Activated T-helper 17 cell treated with anti-CD3 and anti-CD28 coated beads, Interleukin-2, amount 50 U/mL, for 72 hours (primary cell): ENCODE measurements at places on chromosomes 13 and 19. TPM values are rescaled to one million over a fixed set of nuclear protein-coding genes. Genes with fewer than 3 reads are reported as not detected.

The METTL21C gene
- total RNA-seq, result not detected

The PTPRH gene
- total RNA-seq, result not detected

The NDUFB7 gene
- total RNA-seq, result 79.7 TPM

The TEKTIP1 gene
- total RNA-seq, result 2.1 TPM

The C5AR2 gene
- total RNA-seq, result 0.19 TPM

GRCh38 chr13:106163426-106163825 is 372.0 kb downstream of the EFNB2 start:
- ATAC-seq, result no peak

DNA sequence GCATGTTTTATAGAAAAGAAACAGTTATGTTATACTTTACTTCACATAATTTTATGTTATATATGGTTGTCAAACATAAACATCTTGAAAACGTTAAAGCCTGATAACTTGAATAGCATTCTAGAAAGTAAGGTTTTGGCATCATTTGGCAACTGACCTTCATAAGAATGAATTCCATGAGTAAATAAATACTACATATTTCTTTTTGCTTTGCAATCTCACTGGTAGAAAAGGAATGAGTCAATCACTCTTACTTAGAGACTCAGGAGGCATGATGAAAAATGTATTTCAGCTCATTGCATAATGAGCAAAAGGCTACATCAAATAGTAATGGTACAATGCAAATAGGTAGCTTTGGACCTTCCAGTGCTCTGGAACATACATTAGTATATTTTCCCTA is 1381.9 kb downstream of the EFNB2 start:
- ATAC-seq, result no peak

DNA sequence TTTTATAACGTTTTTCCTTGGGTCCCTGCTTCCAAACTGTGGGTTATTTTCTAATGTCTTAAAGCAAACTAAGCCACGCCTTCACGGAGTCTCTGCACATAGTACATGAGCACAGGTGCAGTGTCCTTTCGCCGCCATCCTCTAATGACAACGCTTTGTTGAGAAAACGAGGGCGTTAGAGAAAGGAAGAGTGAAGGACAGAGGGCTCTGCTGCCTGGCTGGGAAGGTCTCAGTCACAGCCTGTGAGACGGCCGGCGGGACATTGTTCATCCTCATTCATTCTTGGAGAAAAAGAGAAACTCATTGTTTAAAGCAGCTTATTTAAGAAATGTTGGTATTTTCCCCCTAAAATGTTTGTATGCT is 9.5 kb downstream of the IL17D start:
- ATAC-seq, result no peak

DNA sequence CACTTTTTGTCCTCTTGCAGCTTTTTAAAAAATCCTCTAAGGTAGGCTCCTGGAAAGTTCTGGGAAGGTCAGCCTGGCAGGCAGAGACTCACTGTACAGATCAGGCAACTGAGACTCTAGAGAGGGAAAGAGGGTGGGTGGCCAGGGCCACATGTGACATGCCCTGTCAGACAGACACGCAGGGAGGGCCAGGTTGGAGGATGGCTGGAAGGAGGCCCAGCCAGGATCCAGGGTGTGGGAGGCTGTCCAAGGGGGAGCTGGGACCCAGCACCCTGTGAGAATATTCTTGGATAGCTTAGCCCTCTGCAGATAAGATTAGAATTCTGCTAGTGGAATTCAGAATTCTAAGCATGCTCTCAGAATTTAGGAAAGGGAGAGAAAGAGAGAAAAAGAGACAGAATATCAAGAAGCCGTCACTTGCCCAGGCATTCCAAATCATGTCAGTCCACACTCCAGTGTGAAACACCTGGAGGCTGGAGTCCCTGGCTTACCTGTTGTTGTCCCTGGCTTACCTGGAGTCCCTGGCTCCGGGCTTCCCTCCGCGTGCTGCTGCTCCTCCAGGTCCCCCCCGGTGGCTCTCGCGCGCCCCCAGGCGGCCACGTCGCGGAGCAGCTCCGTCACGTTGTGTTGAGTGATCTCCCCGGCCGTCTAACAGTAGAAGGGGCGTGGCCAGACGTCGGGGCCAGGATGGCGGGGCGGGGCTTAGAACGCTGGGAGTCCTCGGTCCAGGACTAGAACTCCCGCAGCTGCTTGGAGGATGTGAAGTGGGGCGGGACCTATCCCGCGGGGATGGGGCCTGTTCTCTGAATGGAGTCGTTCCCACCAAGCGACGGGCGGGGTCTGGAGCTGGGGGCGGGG is 2.8 kb upstream of the TNNI3 start:
- ATAC-seq, result peak; percentile 99

DNA sequence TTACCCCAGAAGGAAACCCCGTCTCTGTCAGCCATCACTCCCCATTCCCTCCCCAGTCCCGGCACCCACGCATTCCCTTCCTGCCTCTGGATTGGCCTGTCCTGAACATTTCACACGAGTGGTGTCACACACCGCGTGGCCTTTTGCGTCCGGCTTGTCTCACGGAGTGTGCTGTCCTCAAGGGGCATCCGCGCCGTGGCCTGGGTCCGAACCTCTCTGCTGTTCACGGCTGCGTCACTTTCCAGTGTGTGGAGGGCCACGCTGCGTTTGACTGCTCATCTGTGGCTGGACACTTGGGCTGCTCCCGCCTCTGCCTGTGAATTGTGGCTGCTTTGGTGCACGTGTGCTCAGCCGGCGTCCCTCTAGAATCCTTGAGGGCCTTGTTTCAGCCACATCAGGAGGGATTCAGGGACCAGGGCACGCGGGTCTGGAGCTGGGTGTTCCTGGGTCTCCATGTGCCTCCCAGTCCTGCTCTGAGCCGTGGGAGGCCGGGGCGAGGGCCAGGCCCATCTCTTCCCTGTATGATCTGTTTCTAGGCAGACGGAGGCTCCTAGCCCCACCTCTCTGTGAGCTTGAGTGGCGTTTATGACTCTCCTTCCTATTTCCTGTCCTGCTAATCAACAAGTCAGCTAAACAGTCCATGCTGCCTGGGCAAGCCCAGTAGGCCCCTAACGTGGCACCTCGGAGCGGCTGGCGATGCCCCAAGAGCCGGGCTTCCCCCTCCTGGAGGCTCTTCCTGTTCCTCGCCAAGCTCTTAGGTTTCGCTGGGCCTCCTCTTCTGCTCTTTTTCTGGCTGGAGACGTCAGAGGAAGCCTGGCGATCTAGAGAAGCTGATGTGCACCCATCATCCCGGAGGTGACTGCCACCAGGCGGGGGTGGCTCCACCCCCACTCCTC is 8.1 kb downstream of the STK11 start:
- peak; percentile 97 for ATAC-seq

- ATAC-seq, result peak; percentile 35
Measured at GRCh38 chr19:4676955-4677731, 7.0 kb upstream of the MYDGF start.
